HepG2 (cell line): ENCODE measurements at places on chromosomes 6 and 20. TPM values are rescaled to one million over a fixed set of nuclear protein-coding genes. Genes with fewer than 3 reads are reported as not detected.

- H3K27ac ChIP-seq, result no peak overlapping the region
- no peak for DNase-seq
- no peaks in the 10 kb centered on the region for H3K36me3 ChIP-seq
- H3K4me1 ChIP-seq, result peaks cover 44% of the 10 kb centered on the region
- peak overlapping the region; percentile 10; the same call in 1 of the 2 replicates for H3K4me3 ChIP-seq
- H3K27me3 ChIP-seq, result peaks cover 11% of the 10 kb centered on the region; the same call in 1 of the 2 replicates
Measured at GRCh38 chr6:1594445-1595200, 15.1 kb upstream of the FOXC1 start.

The OR2H1 gene
- total RNA-seq, result not detected in 2 replicates

DNA sequence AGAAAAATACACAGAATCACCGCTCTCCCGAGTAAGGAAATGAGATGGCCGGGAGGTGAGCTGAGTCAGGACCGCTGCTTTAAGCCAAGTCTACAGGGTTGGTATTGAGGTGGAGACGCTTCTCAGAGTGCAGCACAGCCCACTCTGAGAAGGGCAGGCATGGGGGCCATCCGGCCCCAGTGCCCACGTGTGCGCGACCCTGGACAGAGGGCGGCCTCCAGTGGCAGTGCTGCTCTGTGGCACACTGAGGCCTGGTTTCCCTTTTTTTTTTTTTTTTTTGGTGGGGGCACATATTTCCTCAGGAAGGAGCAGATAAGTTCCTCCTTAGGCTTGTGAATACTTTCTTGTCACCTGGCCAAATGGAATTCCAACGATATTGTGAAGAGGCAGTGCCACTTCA is 88.8 kb downstream of the FOXC1 start:
- DNase-seq, result no peak
- H3K36me3 ChIP-seq, result peaks cover 1% of the 10 kb centered on the region
- H3K27me3 ChIP-seq, result no peaks in the 10 kb centered on the region
- peaks cover 14% of the 10 kb centered on the region for H3K4me1 ChIP-seq
- no peak overlapping the region for H3K27ac ChIP-seq

DNA sequence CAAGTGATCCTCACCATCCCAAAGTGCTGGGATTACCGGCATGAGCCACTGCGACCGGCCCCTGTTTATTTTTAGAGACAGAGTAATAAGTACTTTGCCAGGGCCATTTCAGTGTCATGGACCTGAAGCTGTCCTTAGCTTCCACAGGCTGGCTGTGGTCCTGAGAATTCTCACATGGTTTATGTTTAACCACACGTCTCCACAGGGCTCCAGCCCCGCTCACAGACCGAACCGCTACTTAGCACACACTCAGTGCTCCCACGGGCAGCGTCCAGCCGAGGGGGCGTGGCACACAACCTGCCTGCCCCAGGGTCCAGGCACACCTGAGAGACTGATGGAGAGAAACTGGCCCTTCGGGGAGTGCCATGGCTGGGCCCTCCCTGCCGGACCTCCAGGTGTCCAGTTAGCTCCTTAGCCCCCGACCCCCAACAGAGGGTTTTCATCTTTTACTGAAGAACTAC is 11.7 kb downstream of the ACSS1 start:
- peaks cover 42% of the 10 kb centered on the region for H3K4me1 ChIP-seq
- DNase-seq, result peak; percentile 76
- H3K27me3 ChIP-seq, result no peaks in the 10 kb centered on the region; the same call in 2 of the 3 replicates
- no peak overlapping the region for H3K4me3 ChIP-seq
